ENCODE measurements at places on chromosomes 13 and 19.

DNA sequence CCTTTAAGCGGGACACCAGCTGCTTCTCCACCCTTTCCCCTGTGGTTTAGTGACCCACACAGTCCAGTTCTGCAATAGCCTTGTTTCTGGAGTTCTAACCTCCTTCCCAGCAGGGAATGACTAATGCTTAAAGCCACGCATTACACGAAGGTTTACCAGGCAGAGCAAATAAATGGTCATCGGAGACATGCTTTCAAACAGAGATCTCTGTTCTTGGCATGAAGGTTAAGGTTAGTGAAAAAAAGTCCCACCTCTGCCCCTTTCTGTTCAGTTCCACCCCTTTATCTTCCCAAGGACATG, 25.3 kb upstream of the MEDAG start:
- no peak for DNase-seq

DNA sequence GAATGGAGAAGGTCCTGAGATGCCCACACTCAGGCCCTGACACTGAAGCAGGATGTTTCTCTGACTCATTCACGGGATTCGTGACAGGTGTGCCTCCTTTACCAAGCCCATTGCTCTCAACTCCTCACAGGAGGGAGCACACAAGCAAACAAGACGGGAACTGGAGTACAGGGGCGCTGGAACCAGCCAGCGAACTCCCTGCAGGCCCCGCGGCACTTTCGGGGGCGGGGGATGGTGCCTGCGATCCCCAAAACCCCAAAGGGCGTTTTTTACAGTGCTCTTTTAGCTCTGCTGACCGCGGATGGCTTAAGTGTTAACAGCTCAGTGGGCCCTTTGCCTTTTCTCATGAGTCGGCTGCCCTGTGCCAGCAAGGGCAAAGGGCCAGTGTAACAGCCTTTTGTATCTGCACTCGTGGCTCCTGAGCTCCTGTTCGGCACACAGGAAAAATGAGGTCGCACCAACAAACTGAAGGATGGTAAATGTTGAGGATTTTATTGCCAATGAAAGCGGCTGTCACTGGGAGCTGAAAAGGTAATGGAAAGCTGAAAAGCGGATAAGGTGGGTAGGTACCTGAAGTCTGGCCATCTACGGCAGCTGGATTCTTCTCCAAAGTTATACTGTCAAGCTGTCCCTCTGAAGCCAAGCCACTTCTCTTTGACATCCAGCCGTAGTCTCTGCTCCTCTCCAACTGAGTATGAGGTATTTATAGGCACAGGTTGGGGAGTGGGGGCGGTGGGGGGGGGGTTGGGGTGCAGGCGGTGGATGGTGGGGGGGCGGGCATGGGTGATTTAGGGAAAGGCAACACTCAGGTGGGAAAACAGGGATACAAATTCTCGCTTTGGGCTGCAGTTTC, 65.0 kb upstream of the TRPC4 start:
- DNase-seq, result no peak

- DNase-seq, result no peak
These were observed 590.9 kb upstream of the SGCG start for GRCh38 chr13:22589880-22590279.

DNA sequence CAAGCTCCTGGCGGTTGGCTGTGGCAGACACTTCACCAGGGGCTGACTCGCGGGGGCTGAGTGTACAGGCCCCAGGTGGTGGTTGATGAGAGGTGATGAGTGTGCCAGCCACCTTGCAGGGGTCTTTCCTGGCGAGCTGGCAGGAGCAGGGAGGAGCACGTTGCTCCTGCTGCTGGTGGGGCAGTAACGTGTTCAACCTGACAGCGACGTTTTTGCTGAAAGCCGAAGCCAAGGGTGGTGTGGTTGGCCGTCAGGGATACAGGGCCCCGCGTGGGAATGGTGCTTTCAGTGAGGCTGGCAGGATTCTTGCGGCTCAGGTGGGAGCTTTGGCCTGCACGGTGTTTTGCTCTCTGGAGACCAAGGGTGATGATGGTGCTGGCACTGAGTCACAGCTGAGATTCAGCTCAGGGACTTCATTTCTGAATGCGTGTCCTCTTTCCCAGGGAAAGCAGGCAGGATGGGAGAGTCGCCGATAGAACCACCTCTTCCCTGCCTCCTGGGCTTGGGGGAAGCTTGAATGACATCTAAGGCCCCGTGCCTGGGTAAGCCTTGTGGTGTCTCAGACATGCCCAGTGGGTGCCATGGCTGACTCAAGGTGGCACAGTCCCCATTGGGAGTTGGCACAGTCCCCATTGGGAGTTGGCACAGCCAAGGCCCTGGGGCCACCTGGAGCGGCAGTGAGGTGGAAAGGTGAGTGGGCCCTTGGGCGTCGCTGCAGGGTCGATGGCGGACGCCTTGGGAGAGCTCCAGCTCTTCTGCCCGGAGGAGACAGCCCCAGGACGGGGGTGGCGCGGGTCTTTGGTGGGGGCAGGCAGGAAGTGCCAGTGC, 8.8 kb downstream of the DAZAP1 start:
- no peak for DNase-seq

DNA sequence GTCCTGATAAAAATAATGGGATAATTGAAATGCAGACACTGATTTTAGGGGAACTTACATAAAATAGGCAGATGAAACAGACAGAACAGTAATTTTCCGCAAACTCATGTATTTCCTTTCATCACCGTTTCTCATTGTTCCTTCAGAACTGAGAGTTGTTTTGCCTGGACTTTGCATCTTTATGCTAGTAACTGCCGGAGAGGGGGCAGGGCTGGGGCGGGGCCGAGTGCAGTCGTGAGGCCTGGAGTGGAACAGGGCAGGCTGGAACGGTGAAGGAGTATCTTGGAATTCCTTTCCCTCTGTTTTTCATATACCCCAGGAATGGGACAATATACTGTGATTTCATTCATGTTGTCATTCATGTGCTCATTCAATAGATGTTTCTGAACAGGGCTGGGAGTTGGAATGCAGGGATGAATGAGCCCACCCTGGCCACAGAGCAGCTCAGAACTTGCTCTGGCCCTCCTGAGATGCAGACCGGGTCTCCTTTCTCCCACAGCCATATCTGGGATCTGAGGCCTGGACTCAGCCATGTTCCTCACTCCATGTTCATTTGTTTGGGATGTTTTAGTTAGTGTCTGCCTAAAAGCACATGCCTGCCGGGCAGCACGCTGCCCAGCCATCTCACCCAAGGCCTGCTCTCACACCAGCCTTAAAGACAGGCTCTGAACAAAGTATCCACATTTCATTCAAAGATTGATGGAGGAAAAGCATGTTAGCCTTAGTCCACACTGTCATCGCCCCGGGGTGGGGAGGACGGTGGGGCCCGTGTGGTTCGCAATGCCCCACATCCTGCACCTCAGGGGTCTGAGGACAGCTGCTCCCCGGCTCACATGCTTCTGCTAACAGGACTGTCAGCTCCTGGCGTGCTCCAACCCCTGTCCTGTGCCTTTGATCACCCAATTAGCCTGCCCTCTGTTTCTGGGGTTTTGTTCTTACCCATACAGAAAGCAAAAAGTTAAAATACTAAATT, 92.9 kb downstream of the SOX1 start:
- no peak for DNase-seq

GRCh38 chr19:40244579-40245317, 18.3 kb upstream of the CCNP start:
- no peak for DNase-seq

GRCh38 chr13:86813198-86813597, 858.0 kb upstream of the SLITRK5 start:
- no peak for DNase-seq

- no peak for DNase-seq
These were observed 579 bp downstream of the RPS9 start for GRCh38 chr19:54201172-54201701.

DNA sequence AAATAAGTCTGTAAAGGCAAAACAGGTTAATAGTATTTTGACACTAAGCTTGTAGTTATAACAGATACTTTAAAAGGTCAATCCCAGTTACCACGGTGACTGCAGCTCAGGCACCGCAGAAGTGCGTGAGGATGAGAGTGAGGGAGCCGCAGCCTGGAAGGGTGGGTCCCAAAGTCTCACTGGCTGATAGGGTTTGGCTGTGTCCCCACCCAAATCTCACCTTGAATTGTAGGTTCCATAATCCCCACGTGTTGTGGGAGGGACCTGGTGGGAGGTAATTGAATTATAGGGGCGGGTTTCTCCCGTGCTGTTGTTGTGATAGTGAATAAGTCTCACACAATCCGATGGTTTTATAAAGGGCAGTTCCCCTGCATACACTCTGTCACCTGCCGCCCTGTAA, 40.0 kb upstream of the GAS6 start:
- no peak for DNase-seq

GRCh38 chr19:17841810-17842662, 5.7 kb downstream of the JAK3 start:
- peak; percentile 55 for DNase-seq

DNA sequence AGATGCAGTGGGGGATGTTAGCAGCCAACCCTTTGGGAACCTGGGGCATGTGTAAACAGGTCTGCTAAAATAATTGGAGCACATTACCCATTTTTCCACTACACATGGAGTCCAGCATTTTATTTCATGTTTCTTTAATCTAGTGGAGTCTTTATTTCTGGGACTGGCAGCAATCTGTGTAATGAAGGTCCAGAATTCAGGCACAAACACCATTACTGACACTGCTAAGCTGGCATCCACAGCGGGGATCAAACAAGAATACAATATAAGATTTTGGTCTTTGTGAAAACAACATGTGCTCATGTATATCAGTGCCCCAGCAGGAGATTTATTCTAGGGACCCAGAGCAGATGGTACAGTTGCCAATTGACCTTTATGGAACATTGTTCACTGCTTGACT, 1587.0 kb upstream of the PRR20A start:
- DNase-seq, result no peak

Measured in activated T-cell treated with anti-CD3 and anti-CD28 coated beads for 1 hour (primary cell).